ENCODE measurements at places on chromosomes 2 and 18.

GRCh38 chr2:200253639-200254038 is 52.9 kb upstream of the SPATS2L start:
- DNase-seq = no peak

DNA sequence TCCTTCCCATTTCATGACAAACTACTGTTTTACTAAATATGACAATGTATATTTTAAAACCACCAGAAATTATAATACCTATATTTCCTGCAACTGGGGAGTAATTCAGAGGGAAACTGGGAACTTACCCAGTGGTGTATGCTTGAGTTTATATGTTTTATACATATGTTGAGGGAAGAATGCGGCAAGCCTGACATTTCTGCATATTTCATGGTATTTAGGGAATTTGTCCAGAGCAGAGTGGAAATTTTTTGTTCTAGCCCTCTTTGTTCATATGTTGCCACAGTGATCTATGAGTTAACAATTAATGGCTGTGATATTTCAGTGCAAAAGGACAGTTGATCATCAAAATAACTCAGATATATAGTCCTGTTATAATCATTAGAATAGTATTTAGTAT is 230.8 kb upstream of the VWC2L start:
- DNase-seq = no peak

- no peak for DNase-seq
Measured at GRCh38 chr2:21498016-21498415, 374.2 kb downstream of the TDRD15 start.

DNA sequence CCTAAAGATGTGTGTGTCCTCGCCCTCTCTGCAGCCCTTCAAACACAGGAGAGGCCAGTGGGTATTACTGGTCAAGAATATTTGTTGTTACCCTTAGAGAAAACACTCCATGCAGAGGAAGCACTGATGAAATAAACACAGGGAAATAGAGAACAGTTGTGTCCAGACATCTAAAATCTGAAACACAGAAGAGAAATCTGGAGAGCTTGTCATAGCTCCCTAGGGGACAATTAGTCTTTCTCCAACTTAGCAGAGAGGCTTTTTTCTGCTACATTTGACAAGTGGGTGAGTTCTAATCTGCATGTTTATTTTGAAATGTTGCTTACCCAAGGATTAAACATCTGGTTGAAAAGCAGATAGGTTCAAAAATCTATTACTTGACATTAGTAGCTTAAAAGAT is 190.1 kb downstream of the CTNNA2 start:
- DNase-seq = no peak

- no peak for DNase-seq
Measured at GRCh38 chr2:85795331-85796045, 41.7 kb downstream of the ATOH8 start.

DNA sequence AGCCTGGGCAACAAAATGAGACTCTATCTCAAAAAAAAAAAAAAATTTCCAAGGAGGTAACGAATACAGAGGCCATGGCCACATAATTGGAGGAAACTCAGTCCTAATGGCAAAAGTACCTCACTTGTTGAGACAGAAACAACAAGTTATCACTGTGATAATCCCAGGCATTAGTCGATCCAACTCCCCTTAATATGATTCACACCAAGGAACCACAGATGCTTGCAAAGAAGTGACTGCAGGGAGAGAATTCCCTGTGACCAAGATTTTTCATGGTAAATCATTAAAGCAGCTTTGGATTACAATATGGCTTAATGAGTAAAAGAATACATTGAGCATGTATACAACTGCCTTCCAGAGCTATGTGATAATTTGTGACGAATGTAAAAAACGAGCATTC is 80.4 kb upstream of the RNU4ATAC start:
- DNase-seq = no peak

DNA sequence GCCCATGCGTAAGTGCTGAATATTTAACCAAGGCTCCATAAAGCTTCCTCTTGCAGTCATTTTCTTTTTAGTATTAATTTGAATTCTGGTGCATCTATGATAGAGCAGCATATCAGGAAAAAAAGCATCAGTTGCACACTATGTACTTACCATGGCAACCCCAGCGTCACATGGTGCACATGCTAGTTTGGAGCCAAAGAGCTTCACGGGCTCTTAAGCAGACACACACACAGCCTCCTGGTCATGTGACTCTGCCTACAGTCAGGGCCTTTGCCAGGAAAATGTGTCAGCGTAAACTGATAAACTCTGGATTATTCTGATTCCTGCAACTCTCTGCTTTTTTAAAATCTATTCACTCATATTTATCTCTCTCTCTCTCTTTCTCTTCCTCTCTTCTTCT is 30.2 kb downstream of the NYAP2 start:
- DNase-seq = no peak

DNA sequence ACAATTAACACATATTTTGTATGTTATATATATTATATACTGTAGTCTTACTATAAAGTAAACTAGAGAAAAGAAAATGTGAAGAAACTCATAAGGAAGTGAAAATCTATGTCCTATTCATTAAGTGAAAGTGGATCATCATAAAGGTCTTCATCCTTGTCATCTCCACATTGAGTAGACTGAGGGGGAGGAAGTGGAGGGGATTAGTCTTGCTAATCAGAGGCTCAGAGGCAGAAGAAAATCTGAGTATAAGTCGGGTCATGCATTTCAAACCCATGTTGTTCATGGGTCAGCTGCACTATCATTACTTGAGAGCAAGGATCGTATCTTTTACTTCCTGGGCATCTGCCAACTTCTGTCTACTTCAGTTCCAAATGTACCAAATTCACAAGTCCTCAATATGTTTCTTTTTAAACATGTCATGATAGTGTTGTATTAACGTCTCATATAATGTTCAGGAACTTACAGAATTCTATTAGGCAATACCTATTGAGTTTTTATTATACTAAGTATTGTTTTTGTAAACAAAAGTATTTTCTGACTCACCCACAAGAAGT is 208.9 kb upstream of the BOD1L2 start:
- DNase-seq = no peak

- no peak for DNase-seq
Measured at GRCh38 chr2:39667104-39667885, 1.6 kb downstream of the TMEM178A start.

DNA sequence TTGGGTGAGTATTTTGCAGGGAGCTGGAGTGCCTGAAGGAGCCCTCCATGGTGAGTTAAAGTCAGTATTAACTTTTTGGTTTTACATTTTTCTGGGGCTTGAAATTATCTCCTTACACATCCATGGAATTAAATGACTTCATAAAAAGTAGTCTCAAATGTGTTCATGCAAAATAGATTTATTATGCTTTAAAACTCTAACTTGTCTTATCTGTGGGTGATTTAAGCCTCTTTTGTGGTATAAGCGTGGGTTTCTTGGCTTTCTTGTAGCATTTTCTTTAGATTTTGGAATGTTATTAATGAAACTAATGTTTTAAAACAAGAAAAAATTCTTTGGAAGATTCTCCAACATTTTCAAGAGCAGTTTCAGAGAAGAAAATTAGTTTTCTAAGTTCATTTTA is 27.8 kb downstream of the NABP1 start:
- no peak for DNase-seq

DNA sequence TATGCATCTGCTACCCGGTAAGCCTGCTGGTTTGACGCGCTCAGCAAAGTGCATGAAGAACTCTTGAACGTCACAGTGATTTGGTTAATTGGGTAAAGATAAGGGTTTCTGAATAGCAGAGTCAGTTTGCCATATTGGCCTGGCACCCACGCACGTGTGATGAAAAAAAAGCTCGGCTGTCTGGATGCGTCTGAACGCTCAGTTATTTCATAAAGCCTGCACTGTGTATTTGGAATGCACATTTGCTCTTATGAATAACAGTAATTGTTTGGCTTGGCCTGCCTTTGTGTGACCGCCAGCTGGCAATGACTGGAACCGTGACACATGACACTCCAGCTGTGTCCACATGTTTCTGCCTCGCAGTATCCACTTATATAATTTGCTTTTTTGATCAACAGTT is 129.2 kb upstream of the MEIS1 start:
- DNase-seq = no peak

DNA sequence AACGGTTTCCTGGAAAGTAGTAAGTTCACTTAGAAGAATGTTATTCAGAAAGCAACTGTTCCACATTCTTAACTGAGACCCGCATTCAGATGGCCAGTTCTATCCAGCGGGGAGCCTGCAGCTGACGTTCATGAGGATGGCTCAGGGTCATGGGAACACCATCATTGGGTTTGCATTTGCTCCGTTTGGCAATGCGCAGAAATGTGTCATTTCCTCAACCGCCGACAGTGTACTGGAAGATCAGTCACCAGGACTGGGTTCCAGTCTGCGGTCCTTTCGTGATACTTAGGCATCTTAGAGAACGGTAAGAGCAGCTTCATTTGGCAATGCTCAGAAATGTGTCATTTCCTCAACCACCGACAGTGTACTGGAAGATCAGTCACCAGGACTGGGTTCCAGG is 104.0 kb downstream of the DNER start:
- no peak for DNase-seq

DNA sequence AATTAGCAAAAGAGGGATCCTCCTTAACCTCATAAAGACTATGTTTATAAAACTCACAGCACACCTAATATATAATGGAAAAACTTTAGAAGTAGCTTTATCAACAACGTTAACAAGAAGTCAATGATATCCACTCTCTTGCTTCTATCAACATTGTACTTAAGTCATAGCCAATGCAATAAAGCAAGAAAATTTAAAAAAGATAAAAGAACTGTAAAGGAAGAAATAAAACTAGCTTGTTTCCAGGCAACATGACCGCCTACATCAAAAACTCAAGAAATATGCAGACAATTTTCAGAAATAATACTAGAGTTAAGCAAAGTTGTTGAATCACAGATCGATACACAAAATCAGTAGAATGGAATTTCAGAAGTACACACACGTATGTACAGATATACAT is 375.5 kb upstream of the SPRED2 start:
- no peak for DNase-seq

DNA sequence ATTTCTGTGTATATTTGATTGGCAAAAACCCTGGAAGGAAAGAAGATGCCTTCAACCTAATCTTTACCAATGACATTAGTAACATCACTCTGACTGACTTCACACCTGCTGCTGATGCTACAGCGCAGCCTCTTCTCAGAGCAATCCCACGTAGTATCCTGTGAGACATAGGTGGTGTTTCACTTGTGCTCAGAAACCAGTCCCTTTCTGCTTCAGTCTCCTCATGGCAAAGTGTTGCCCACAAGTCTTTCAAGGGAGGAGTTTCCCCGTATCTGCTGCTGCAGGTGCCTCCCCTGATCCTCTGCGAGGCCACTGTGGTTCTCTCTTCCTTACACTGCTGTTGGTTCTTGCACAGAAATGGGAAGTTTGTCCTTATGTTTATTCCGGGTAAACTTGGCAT is 433.2 kb upstream of the TNP1 start:
- no peak for DNase-seq

GRCh38 chr18:7711495-7711894 is 144.4 kb downstream of the PTPRM start:
- no peak for DNase-seq

- no peak for DNase-seq
Measured at GRCh38 chr2:121721926-121722325, 14.7 kb downstream of the NIFK start.

DNA sequence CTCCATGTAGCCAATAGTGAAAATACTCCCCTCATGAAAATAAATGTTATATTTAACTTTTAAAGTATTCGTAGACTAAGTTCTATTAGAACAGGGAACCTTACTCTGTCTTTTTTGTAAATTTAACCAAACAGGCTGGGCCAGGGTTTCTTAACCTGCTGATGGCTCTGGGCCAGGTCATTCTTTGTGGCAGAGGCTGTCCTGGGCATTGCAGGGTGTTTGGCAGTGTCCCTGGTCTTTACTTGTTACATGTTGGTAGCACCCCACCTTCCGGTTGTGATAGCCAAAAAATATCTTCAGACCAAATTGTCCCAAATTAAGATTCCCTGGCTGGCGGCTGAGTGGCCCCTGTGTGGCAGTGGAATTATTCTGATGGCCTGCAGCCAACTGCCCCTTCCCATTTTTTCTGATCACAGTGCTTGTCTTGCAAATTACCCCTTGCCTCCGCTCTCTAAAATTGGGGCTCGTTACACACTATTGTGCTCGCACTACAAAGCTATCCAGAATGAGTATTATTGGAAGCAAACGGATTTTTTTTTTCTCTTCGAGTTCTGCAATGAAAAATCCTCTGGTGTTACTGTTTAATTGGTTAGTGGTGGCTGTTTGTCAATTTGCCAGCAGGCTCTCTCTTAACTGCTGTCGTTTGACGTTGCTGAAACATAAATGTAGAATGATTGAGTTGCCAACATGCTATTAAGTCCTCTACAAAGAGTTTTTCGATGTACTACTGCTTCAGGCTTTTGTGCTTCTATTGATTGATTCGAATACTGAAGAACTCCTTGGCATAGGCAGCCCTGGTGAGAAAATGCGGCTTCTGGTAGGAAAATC is 216.9 kb downstream of the SH3RF3 start:
- no peak for DNase-seq

DNA sequence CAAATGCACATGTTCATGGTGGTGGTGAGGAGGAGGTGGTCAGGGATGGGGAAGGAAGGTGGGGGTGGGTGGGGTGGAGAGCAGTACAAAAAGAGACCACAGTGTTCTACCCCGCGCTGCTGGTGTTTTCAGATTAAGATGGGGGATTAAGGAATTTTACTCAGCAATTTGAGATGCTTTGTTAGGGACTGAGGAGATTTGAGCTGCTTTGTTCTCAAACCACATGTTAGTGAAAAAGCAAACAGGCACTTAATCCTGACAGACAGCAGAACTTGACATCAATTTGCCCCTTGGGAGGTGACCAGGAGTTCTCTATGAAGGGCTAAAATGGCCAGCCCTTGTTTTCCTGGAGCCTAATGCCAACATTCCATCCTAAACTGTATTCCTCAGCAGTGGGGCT is 244.5 kb downstream of the MEIS1 start:
- no peak for DNase-seq

- DNase-seq = no peak
Measured at GRCh38 chr2:239675826-239676715, 275.3 kb upstream of the HDAC4 start.

DNA sequence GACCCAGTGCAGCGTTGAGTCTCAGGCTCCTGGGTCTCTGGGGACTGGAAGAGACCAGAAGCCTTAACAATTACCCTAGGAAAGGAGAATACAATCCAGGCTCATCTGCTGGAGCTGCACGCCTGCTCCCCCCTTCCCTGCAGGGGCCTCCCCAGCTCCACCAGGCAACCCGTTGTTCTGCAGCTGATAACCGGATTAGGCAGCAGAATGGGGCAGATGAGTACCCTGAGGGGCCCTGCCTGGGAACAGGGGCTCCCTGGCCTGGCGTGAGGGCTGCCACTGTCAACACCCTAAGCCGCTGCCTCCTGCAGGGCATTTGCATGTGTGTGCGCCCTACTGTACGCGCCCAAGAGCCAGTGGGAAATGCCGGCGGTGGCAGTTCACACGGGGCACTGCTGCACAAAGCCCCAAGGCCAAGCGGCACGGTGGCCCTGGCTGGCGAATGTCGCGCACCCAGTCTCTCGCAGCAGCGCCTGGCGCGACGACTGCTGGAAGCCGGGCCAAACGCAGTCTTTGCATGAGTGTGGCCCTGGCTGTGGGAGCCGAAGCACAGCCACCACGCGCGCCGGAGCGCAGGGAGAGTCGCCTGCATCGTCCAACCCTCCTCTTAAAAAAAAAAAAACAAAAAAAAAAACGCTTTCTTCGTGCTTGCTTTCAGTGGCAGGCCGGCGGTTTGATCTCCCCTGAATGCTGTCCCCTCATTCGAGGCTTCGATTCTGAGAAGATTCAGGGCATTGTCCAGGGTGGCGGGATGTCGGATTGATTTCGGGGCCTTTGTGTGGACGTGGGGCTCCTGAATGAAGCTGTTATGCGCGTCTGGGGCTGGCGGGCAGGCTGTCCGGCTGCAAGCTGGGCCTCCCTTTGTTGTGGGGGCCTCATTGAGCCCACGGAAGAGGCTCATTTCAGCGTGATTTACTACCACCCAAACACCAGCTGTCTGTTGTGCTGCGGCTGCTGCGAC is 63.8 kb downstream of the SETBP1 start:
- DNase-seq = peak; percentile 46
